ENCODE measurements at places on chromosomes 12 and 14.

GRCh38 chr14:93395231-93395630 lies 35.5 kb upstream of the UNC79 start:
- DNase-seq: no peak

- DNase-seq: peak; percentile 81
Observed at GRCh38 chr12:14272956-14273912, 92.2 kb upstream of the ATF7IP start.

DNA sequence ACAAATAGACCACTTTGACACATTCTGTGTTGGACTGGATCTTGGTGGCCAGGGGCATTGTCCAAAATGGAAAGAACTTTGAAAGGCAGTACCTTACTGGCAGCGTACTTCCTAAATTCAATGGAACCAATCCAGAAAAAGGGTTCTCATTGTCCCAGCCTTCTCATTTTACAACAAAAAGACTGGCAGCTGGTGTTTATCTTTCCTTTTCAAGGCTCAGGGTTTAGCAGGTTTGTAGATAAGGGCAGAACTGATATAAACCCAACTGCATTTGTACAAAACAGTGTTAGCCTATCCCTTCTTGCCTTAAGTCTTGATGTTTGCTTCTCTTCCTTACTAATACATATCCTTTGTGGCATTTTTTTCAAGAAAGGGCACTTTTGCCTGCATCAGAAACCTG lies 7.7 kb downstream of the THAP2 start:
- no peak for DNase-seq

- no peak for DNase-seq
Observed at GRCh38 chr12:66637699-66638301, 41.1 kb downstream of the GRIP1 start.

DNA sequence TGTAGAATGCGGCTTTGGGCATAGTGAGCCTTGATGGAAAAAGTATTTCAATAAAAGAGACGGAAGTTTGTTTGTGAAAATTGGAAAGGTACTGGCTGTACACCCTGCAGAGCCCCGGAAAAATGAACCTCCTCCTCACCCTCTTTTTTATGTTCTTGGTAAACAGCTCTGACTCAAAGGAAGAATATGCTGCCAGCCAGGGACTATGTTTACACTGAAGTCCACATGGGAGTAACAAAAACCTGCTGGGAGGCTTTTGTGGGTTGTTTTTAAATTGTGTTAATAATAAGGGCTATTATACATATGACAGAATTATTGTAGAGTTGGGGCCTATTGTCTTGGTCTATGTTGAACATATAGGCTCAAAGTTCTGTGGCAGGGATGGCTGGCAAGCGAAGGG lies 70.7 kb downstream of the TTC8 start:
- DNase-seq: peak; percentile 34

GRCh38 chr12:52249511-52250047 lies 16.5 kb downstream of the KRT7 start:
- no peak for DNase-seq

DNA sequence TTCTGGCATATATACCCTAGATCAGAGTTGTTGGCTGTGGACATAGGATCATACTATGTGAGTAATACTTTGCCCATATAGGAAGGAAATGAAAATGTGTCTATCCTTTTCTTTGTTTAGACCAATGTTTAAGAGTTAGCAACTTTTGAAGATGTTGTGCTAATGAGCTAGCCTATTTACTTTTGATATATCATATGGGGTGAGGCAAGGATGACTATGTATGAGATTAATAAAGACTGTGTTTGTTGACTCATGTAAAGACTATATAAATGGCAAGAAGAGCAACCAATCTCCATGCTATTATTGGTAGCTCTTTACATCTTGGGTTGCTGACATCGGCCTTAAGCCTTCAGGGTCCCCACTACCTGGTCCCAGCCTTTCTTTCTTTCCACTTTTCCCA lies 289.4 kb downstream of the CCDC91 start:
- DNase-seq: no peak
